ENCODE measurements at places on chromosomes 5 and 9. TPM values are rescaled to one million over a fixed set of nuclear protein-coding genes. Genes with fewer than 3 reads are reported as not detected.

ARHGAP26 gene
- 40.5 TPM for total RNA-seq

DNA sequence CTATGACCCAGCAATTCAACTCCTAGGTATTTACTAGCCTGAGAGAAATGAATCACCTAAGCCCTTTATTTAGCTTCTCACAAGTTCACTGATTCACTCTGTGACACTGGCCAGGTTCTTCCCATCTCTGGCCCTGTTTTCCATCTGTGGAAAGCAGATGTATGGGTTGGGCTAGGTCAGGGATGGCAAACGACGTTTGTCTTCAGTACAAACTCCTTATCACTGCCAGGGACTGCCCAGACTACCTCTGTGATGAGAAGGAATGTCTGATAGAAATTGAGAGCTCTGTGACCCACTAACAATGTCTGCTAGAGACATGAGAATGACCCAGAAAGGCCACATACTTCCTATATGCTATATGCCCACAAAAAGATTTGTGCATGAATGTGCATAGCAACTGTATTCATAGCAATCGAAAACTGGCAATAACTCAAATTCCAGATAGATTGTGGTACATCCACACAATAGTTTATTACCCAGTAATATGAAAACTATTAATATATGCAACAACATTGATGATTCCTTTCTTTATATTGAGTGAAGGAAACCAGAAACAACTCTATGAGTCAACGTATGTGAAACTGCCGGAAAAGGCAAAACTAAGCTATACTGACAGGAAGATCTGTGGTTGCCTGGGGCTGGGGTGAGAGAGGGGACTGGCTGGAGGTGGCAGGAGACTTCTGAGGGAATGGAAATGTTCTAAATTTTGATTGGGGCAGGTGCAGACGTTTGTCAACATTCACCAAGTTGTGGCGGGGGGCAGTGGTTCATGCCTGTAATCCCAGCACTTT, 32.0 kb upstream of the ADAM19 start:
- DNase-seq, result peak; percentile 36

DNA sequence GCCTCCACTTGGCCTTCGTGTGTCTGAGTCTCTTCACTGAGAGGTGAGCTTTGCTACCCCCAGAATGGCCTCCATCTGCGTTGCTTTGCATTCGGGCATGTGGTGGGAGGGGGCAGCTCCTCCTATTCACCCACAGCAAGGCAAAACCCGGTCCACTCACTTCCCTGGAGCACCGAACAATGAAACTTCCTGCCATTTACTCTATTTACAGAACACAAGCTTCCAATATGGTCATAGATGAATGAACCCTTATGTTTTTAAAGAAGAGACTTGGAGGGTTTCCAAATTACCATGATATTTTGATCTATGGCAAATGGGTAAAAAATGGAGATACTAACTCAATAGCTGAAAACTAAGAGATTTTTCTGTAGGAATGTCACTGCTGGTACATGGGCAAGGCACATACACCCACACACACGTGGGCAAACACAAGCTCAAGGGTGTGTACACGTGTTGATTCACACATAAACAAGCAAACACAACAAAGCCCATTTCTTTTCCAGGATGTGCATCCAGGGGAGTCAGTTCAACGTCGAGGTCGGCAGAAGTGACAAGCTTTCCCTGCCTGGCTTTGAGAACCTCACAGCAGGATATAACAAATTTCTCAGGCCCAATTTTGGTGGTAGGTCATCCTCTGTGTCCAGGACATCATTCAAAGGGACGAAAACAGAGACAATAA, 5.2 kb downstream of the GABRP start:
- no peak for DNase-seq

- no peak for DNase-seq
Measured at GRCh38 chr9:115369322-115369957, 251.5 kb upstream of the TNC start.

DNA sequence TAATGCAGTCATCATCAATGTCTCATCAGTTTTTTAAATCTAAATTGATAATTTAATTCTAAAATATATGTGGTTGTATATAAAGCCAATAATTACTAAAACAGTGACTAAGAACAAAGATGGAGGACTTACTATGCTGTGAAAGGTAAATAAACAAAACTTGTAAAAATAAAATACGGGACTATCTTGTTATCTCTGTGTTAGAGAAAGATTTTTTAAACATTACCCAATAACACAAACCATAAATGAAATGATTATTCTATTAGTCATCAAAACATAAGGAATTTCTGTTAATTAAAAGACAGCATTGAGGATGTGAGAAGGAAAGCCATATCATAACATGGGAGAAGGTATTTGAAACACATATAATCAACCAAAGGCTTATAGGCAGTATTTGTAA, 226.2 kb upstream of the SMC2 start:
- no peak for DNase-seq

RASEF gene
- total RNA-seq, result not detected

DNA sequence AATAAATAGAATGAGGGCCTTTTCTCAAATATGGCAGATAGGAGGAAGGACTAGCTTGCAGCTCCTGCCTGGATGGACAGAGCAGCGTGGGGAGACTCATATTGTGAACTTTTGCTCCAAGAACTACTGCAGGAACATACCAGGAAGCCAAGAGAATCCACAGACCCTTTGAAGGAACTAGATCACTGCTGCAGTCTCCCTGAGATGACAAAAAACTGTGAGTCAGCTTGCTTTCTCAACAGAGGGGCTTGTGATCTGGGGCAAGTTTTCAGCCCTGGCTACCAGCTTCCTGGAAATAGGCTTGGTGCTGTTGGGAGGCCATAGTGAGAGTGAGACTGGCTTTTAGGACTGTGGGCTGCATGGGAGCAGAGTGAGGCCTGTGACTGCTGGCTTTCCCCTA, 170.6 kb upstream of the TRIM32 start:
- DNase-seq, result no peak

ZNF879 gene
- 2.9 TPM for total RNA-seq

All from CD4-positive, CD25-positive, alpha-beta regulatory T cell (primary cell).